SHP77 treated with DMSO at 0.1 percent for 48 hours (cell line): ENCODE measurements at places on chromosomes 5 and 9.

DNA sequence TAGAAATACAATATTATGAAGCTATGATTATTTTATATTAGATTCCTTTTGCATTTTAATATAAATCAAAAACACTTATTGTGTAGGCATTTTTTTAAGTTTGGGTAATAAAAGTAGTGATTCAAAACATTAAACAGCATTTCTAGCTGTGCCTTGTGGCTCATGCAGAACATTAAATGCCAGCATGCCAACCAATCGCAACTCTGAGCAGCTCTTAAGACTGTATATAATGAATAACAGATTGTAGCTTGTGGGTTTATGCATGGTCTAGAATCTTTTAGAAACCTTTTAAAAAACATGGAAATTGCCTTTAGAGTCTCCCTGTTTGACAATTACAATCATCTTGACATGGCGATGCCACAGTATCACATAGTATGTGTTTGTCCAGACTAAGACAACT is 903.8 kb downstream of the EFNA5 start:
- no peak for DNase-seq

- no peak for DNase-seq
Measured at GRCh38 chr5:132270706-132271105, 13.2 kb downstream of the PDLIM4 start.

DNA sequence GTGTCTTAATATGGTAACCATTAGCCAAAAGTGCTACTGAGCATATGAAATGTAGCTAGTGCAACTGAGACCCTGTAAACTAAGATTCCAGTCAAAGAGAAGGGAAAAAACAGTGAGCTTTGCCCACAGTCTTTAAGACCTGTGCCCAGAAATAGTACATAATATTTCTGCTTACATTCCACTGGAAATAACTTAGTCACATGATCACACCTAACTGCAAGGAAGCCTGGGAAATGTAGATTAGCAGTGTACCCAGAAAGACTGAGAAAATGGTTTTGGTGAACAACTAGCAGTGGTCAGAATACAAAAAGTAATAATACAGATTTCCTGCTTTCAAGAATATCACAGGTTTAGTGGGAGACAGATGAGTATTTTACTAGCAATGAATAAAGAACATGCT is 2.5 kb upstream of the CPLANE1 start:
- no peak for DNase-seq

- no peak for DNase-seq
Measured at GRCh38 chr9:86488794-86489193, 134.6 kb upstream of the TUT7 start.

GRCh38 chr5:41246376-41246775 is 33.0 kb upstream of the C6 start:
- no peak for DNase-seq

GRCh38 chr5:61245486-61245885 is 83.2 kb upstream of the SMIM15 start:
- DNase-seq, result no peak

- no peak for DNase-seq
Measured at GRCh38 chr5:80411589-80412219, 3.8 kb downstream of the ZFYVE16 start.

GRCh38 chr9:15349892-15350761 is 43.1 kb upstream of the TTC39B start:
- peak; percentile 20 for DNase-seq
